NCI-H1694 treated with DMSO at 0.1 percent for 48 hours (cell line): ENCODE measurements at places on chromosomes 2 and 18.
A peak's percentile ranks its signal among the peaks of the same experiment; 100 is the strongest.

DNA sequence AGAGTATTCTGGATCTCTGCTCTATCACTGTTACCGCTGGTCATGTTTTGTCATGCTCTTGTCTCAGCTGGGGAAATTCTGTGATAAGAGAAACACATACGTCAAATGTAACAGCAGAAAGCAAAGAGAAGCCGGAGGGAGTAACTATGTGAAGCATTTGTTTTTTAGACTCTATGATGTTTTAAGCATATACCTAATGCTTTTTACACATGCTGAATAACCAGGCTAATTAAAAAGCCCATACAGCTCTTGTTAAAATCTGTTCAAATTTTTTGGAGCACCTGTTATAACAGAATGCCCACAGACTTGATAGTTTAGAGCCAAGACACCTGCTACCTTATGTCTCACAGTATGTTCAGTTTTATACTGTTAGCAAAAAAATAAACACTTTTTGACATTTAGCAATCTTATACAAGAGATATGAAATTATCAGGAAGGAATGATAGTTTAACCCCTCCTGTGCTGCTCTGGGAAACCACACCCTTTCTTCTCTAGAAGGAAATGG, 92.3 kb upstream of the TANK start:
- DNase-seq = peak; percentile 59

- DNase-seq = no peak
Observed at GRCh38 chr2:176463546-176463945, 194.3 kb downstream of the MTX2 start.

GRCh38 chr2:182952741-182953450, 85.4 kb downstream of the NCKAP1 start:
- DNase-seq = no peak

DNA sequence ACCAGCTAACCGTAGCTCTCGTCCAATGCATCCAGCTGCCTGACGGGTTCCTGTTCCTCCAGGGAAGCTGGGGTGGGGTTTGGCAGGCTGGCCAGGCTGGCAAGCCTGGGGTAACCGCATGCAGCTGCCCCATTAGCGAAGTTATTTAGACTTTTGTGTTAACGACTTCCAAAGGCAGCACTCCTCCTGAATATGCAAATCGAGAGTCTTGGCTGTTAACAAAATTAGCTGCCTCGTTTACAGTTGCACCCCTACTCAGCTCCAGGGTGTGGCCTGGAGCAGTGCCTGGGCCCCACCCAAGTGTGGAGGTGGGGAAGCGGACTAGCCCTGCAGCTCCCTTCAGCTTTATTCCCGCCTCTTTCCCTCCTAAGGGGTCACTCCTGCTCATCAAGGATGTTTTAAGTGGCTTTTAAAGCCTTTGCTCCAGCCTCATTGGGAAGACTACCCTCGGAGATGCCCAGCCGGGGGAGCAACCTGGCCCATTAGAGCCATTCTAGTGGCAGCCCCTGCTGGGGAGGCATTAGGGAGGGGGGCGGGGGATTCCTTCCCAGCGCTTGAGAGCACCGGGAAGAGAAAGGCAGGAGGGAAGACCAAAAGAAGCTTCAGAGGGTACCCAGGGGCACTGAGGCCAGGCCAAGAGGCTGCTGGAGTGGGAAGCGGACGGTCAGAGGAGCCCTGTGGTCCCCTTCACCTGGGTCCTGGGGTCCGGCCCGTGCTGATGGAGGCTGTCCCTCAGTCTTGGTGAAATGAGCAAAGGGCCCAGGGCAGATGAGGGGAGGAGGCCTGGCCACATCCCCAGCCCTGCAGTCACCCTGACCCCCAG, 204.1 kb downstream of the CELF4 start:
- DNase-seq = no peak
